ENCODE measurements at places on chromosomes 12 and 14.

GRCh38 chr14:46691819-46692218, 40.2 kb upstream of the RPL10L start:
- DNase-seq = no peak

GRCh38 chr14:76937181-76938091, 91.1 kb downstream of the IRF2BPL start:
- peak; percentile 85 for DNase-seq

- no peak for DNase-seq
Measured at GRCh38 chr12:115413626-115414025, 729.7 kb upstream of the TBX3 start.

DNA sequence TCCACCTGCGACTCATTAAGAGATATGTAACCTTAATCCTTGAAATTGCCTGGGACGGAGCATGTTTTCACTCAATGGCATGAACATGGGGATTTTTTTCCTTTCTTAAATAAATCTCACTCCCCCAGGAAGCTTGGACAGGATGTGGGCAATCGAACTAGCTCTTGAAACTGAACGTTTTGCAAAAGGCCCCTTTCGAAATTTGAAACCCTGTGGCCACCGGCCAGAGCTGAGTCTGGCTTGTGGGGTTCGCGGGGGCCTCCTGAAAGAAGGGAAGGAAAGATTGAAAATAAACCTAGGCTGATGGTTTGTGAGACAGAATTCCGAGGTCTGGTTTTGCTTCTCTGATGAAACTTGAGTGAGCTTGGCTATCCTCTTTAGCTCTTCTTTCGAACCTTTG, 101.4 kb upstream of the RTL1 start:
- no peak for DNase-seq

DNA sequence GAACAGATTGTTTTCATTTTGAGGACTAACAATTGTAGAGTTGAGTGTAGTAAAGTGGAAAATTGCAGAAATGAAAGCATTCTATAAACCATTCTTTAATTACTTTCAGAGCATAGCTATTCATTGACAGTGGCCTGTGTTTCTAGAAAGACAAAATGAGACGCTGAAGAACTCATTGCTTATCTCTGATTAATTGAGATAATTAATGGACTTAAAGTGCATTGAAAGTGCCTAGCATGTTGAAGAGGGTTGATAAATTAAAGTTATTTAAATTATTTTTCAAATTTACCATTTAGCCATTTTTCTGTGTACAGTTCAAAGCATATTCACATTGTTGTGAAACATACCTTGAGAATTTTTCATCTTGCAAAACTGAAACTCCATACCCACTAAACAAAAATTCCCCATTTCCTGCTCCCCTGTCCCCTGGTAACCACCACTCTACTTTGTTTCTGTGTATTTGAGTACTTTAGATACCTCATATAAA, 57.4 kb downstream of the DAAM1 start:
- DNase-seq = no peak

- no peak for DNase-seq
Measured at GRCh38 chr14:104735830-104736642, 12.0 kb downstream of the ADSS1 start.

- no peak for DNase-seq
Measured at GRCh38 chr12:18275981-18276380, 14.7 kb downstream of the PIK3C2G start.

Data from NCI-H187 (cell line).